GM19239 (cell line): ENCODE measurements at places on chromosomes 3 and 15.

- DNase-seq, result no peak
Measured at GRCh38 chr3:168989396-168989795, 674.1 kb downstream of the MECOM start.

DNA sequence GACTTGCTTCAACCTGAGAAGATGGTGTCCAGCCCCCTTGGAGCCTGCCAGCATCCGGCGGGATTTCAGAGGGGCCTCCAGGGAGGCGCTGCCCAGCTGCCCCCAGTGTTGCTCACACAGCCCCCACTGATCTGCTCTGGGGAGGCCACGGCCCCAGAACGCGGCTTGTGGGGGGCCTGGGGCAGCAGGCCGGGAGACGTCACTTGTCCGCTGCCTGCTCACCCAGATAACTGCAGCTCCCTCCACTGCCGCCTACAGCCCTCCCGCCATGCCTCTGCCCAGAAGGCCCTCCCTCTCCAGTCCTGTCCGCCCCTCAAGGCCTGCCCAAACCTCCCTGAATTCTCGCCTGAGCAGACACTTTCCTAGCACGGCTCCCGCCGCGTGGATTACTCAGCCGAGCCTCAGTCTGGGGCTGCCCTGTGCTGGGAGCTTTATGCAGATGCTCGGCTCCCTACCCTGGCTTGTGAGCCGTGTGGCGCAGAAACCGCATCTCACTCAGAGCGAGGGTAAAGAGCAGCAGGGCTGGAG, 17.2 kb upstream of the ADIPOQ start:
- no peak for DNase-seq

- no peak for DNase-seq
Measured at GRCh38 chr3:178459038-178459410, 77.2 kb upstream of the KCNMB2 start.

DNA sequence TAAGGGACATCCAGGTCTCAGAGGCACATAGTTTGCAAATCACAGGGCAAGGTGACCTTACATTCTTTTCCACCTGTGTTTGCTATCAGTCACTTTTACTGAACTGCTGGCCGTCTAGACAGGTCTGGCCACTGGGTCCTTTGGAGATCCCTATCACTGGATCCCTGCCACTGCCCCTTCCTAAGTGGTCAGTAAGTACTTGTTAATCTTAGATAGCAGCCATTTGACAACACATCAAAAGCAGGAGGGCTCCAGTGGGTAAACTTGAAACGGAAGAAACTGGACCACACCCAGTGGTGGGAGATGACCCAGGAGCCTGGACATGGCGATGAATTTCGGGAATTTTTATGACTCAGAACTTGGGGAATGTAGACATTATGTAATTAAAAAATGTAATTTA, 28.9 kb upstream of the RASGRP1 start:
- no peak for DNase-seq

DNA sequence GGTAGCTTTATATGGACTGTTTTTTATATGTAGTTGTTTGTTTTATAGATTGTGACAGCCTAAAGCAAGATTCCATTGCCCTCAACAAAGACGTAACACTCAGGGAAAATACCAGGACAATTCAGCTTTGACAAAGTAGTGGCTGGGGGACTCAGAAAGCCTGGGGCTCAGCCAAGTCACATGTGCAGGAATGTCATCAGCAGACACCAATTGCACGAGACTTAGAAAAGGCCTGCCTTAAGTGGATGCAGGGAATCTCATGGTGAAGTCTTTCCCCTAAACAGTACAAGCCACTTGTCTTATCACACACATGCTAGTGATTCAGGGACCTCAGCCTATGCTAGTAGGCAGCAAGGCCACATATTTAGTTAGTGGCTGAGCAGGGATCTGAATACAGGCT, 381.8 kb upstream of the THBS1 start:
- DNase-seq, result no peak

- no peak for DNase-seq
Measured at GRCh38 chr15:50496692-50497091, 49.8 kb downstream of the USP50 start.

- no peak for DNase-seq
Measured at GRCh38 chr3:66602237-66602636, 101.4 kb upstream of the LRIG1 start.

GRCh38 chr3:13296662-13297061, 123.5 kb downstream of the NUP210 start:
- no peak for DNase-seq

DNA sequence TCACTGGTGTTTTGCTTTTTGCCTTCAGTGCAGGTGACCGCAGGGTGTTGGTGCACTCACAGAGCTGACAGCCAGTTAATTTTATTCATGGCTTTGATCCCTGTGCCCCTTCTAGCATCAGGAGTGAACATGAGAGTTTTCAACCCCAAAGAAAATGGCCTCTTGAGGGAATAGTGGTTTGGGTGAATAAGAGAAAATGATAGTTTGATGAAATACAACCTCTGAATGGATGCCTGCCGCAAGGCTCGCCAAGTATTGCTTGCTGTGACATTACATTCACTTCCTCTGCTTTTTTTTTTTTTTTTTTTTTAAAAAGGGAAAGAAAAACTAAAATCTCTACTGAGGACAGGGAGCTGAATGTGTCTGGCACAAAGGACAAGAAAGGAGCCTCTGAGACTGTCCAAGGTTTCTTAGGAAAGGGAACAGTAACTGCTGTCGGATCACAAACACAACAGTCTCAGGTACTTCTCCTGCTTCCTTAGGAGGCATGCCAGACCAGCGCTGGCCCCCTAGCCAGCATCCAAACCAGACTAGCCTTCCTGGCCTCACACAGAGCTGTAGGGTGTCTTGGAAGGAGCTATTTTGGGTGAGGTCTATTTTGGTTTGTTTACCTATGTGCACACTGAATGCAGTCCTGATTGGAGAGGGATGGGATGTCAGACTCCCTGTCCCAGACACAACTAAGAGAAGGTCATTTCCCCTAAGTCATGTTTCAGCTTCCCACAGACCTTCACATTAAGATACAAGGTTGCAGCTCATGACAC, 29.0 kb downstream of the CCDC80 start:
- DNase-seq, result no peak

GRCh38 chr3:102714567-102714966, 279.8 kb downstream of the ZPLD1 start:
- DNase-seq, result no peak

DNA sequence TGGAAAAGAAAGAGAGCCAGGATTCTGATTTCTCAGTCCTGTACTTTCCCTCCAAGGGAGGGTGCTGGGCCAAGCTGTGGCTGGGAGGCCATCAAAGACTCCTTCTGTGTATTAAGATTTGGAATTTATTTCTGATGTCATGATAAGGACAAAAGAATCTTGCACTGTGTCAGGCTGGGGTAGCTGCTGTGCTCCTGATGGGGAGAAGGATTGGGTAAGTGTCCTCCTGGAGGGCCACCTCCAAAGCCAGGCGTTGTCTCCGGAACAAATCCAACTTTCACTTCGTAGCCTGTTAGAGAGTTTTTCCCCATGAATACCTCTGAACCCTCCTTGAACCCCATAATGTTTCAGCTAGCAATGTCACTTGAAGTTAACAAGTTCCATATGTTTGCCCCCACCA, 29.9 kb downstream of the CLDN11 start:
- no peak for DNase-seq

- no peak for DNase-seq
Measured at GRCh38 chr15:98923579-98923978, 84.0 kb downstream of the PGPEP1L start.

DNA sequence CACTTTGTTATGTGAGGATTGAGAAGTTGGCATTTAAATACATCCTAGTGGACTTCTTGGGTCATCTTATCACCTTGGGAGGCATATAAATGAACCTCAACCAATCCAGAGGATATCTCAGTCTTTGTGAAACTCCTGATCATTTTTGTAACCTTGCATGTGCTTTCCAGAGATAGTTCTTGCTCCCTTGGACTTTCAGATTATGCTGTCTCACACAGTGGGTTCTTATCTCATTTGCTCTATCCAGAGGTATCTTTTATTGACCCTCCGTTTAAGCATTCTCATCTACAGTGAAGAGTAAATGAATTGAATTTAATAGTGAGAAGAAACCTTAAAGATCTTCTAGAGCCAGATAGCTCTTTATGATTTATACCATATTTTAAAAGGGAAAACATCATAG, 10.4 kb downstream of the ARMC8 start:
- DNase-seq, result no peak

- no peak for DNase-seq
Measured at GRCh38 chr3:156957715-156958114, 131.6 kb downstream of the LEKR1 start.

- no peak for DNase-seq
Measured at GRCh38 chr15:37616215-37616614, 318.2 kb upstream of the TMCO5A start.

DNA sequence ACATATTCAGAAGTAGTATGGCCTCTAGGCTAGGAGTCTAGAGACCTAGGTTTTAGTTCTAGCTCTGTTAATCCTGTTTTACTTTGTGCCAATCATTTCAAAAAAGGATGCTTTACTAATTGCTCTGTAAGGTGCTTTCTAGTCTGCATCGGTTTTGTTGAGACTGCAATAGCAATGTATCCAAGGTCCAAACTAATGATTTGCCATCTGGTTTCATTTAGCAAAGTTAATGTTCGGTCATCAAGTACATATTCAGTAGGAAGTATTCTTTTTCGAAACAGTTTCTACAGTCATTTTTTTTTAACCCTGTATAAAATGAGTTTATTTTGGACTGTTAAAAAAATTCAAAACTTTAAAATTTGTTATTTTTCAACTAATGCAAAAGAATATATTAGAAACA, 2.0 kb upstream of the GALK2 start:
- DNase-seq, result no peak

DNA sequence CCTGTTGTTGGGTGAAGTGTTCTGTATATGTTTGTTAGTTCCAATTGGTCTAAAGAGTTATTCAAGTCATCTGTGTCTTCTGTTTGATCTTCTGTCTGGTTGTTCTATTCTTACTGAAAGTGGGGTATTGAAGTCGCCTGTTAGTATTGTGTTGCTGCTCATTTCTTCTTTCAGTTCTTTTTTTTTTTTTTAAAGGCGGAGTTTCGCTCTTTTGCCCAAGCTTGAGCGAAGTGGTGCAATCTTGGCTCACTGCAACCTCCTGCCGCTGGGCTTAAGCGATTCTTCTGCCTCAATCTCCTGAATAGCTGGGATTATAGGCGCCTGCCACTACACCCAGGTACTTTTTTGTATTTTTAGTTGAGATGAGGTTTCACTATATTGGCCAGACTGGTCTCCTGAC, 23.5 kb downstream of the PFN2 start:
- DNase-seq, result no peak

GRCh38 chr3:14883226-14883625, 64.2 kb upstream of the NR2C2 start:
- DNase-seq, result no peak

DNA sequence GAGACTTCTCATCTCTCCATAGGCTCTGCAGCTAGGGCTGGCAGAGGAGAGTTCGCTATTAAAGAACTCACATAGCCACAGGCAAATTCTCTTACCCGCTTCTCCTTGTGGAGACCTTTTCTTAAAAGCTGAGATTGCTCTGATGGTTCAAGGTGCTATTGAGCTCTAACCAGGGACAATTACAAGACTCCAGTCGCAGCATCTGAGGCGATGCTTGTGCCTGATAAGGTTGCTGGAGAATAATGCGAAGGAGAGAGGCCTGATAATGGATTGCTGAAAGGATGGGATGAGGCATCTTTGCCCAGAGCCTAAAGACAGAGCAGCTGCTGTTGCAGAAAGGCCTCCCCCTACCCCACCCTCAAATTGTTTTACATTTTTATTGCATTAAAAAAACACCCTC, 244.5 kb upstream of the SOX14 start:
- DNase-seq, result no peak

DNA sequence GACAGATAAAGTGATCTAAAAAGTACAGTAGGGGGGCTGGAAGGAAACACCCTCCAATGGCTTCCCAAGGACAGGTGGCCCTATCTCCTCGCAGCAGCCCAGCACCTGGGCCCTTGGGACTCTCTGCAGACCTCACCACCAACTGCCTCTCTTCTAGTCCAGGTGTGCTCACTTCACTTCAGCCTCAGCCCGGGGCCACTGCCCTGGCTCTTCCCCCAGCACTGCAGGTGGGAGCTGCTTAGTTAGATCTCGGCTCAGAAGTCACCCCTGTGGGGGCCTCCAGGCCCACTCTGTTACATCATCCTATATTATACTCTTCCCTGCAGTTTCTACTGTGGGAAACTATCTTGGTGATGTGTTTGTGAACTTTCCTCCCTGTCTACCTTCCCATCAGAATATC, 2.0 kb downstream of the KLF15 start:
- no peak for DNase-seq

GRCh38 chr15:62880278-62880677, 162.3 kb upstream of the TPM1 start:
- DNase-seq, result no peak

- no peak for DNase-seq
Measured at GRCh38 chr3:142904639-142905436, 16.0 kb upstream of the PCOLCE2 start.

GRCh38 chr3:54932606-54933005, 4.7 kb upstream of the LRTM1 start:
- no peak for DNase-seq

GRCh38 chr3:124467980-124468902, 262.0 kb upstream of the UMPS start:
- DNase-seq, result peak; percentile 50

DNA sequence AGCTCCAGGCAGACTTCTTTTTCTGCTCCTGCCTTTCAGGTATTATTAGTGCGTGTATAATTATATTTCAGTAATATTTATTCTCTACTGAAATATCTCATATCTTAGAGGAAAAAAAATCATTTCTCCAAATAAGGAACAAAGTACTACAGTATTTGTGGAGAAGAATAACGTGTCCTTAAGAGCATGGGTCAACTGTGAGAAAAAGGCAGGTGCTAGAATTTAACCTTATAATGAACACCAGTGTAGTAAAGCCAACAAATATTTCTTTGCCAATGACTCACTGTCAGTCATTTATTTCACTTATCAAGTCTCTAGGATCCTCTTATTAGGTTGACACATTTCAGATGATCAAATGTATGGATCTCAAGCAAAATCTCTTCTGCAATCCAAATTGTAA, 183.4 kb downstream of the GREM1 start:
- DNase-seq, result no peak

- DNase-seq, result no peak
Measured at GRCh38 chr3:51035630-51036029, 349.5 kb upstream of the MANF start.
